ENCODE measurements at places on chromosomes 12 and 14. TPM values are rescaled to one million over a fixed set of nuclear protein-coding genes. Genes with fewer than 3 reads are reported as not detected.

- H3K36me3 ChIP-seq, result no peaks in the 10 kb centered on the region
- H3K4me3 ChIP-seq, result no peak overlapping the region
- H3K4me1 ChIP-seq, result peaks cover 13% of the 10 kb centered on the region
- peaks cover 5% of the 10 kb centered on the region for H3K27me3 ChIP-seq
- H3K27ac ChIP-seq, result no peak overlapping the region
These were observed 124.2 kb downstream of the HMGA2 start for GRCh38 chr12:65948320-65949008.

DNA sequence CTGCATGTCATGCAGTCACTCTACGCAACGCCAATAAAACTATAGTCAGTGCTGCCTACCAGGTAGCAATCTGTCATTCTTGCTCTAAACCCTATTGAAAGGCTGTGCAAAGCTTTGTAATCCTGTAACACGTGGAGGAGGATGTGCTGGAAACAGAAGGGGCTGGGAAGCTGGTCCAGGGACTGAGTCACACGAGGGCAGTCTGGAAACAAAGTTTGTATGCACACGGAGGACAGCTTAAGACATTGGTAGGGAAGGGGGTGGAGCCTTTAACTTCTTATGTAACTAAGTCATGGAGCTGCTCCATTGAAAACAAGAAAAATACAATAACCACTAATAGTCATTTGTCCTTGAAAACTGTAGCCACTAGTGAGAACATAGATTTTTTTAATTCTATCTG is 128.0 kb downstream of the BCAT1 start:
- H3K4me3 ChIP-seq, result no peak overlapping the region
- H3K36me3 ChIP-seq, result no peaks in the 10 kb centered on the region
- H3K27ac ChIP-seq, result no peak overlapping the region
- H3K27me3 ChIP-seq, result no peaks in the 10 kb centered on the region
- DNase-seq, result no peak

GRCh38 chr12:30211743-30212142 is 428.0 kb upstream of the TMTC1 start:
- no peaks in the 10 kb centered on the region for H3K27me3 ChIP-seq
- no peaks in the 10 kb centered on the region for H3K4me1 ChIP-seq
- H3K36me3 ChIP-seq, result no peaks in the 10 kb centered on the region

DNA sequence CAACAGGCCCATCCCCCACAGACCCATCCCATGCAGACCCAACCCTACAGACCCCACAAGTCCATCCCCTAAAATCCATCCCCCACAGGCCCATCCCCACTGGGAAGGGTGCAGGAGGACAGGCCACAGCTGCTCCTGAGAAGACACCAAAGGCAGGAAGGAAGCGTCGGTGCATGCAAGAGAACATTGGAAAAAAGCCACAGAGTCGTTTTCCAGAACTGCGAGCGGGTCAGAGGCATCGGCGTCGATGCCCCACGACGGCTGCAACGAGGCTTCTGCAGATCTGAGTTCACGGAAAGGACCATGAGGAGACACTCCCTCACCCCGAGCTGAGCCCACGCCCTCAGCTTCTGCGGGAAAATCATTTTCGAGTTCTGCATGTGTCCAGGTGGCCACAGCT is 59.6 kb upstream of the GALNT9 start:
- no peaks in the 10 kb centered on the region for H3K36me3 ChIP-seq
- no peak overlapping the region for H3K27ac ChIP-seq
- no peak overlapping the region for H3K4me3 ChIP-seq
- H3K4me1 ChIP-seq, result no peaks in the 10 kb centered on the region
- peaks cover 88% of the 10 kb centered on the region for H3K27me3 ChIP-seq

Gene EML5
- 0.42 TPM for total RNA-seq

- H3K36me3 ChIP-seq, result no peaks in the 10 kb centered on the region
- DNase-seq, result no peak
- H3K27ac ChIP-seq, result no peak overlapping the region
- no peaks in the 10 kb centered on the region for H3K27me3 ChIP-seq
These were observed 112.3 kb upstream of the TSPAN8 start for GRCh38 chr12:71270057-71270456.

Gene CLEC7A
- total RNA-seq, result 6.6 TPM

DNA sequence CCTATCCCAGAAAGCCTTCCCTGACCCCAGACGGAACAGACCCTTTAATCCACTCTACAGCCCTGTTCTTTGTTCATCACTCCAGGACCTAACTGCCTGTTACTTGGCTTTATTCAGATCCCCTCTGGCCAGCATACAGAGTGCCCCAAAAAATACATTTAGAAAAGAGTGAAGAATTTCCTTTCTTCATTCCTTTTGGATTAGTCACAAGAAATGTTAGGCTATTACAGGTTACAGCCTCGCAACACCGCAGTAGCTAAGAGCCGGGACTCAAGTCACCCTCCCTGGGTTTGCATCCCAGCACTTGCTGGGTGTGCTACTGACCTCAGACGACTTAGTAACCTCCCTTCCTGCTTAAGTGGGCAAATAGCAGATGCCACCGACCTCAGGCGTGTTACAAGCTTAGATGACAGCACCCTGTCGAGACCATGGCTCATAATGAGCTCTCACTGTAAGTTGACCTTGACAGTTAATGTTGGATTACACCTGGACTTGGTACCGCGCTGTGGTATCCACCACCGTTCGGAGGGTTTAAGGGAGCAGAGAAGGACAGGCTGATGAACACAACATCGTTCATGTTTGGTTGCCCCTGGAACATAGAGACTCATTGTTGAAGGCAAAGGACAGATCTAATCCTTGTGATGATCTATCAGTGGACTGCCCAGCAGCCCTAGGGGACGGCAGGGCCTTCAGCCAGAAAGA is 12.9 kb downstream of the GLRX5 start:
- peaks cover 22% of the 10 kb centered on the region for H3K36me3 ChIP-seq
- peaks cover 3% of the 10 kb centered on the region for H3K4me1 ChIP-seq
- H3K4me3 ChIP-seq, result no peak overlapping the region
- no peak for DNase-seq
- H3K27ac ChIP-seq, result no peak overlapping the region

DNA sequence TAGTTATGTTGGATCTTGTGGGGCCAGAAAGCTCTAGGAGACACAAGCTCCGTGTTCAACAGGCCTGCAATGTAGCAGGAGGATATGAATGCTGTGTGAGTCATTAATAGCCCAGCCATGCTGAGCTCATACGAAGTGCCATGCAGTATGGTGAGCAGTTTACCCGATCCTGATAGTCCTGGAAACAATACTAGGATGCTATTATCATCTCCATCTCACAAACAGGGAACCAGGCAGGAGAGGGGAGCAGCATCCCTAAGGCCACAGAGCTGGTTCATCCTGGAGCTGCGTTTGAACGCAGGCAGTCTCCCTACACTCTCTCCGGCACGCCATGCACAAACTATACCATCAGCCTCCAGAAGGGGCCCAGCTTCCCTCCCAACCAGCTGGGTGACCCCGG is 20.5 kb downstream of the TTC7B start:
- H3K4me1 ChIP-seq, result peaks cover 15% of the 10 kb centered on the region
- H3K4me3 ChIP-seq, result no peak overlapping the region
- DNase-seq, result no peak
- no peak overlapping the region for H3K27ac ChIP-seq

DNA sequence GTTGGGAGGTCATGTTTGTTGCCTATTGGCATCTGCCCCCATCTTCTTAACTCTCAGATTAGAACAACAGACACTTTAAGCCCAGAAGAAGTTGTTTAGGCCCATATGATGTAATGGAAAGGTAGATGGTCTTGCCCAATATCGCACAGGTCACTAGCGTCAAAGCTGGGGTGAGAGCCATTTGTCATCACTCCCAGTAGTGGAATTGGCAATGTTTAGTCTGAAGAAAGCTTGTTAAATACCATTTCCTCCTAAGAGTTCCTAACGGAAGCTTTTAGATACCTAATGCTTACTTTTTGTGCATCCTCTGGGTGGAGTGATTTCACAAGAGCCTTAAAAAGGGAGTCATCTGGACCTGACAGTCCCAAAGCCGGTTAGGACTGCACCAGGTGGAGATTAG is 125.4 kb downstream of the DACT1 start:
- H3K27me3 ChIP-seq, result no peaks in the 10 kb centered on the region
- H3K4me3 ChIP-seq, result no peak overlapping the region
- H3K4me1 ChIP-seq, result no peaks in the 10 kb centered on the region
- no peaks in the 10 kb centered on the region for H3K36me3 ChIP-seq
- no peak for DNase-seq

DNA sequence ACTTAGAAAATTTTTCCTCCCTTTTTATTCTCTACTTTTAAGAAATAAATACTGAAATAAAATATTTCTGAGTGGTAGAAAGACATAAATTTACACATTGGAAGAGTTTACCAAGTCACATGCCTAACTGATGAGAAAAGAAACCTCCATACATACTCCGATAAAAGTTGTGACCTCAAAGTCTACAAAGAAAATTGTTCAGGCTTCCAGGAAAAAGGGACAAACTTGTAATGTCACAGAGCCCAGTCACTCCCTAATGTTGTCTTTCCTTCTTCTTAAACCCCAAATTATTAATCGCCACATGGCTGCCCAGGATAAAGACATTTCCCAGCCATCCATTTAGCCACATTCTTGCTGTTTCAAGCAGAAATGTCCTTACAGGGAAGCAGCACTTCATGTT is 455.3 kb downstream of the MDGA2 start:
- H3K4me3 ChIP-seq, result no peak overlapping the region
- H3K27me3 ChIP-seq, result no peaks in the 10 kb centered on the region
- no peak for DNase-seq
- no peak overlapping the region for H3K27ac ChIP-seq

DNA sequence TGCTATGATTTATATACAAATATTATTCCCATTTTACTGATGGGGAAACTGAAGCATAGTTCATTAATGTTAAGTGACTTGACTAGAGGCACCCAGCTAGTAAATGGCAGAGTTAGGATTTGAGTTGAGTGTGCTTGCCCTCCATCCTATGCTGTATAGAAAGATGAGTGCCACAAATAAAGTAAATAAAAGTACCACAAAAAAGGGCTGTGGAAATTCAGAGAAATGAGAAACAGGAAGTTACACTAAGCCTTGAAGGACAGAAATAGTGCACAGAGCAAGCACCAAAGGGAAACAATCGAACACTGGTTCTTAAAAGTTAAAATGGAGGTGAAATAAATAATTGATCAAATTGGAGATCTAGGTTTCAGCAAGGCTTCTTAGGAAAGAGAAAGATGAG is 9.2 kb upstream of the ABCD2 start:
- no peak overlapping the region for H3K27ac ChIP-seq
- no peak overlapping the region for H3K4me3 ChIP-seq
- H3K4me1 ChIP-seq, result no peaks in the 10 kb centered on the region
- no peaks in the 10 kb centered on the region for H3K36me3 ChIP-seq

Gene TMTC3
- total RNA-seq, result 37.1 TPM

Gene SLCO1B1
- total RNA-seq, result not detected

DNA sequence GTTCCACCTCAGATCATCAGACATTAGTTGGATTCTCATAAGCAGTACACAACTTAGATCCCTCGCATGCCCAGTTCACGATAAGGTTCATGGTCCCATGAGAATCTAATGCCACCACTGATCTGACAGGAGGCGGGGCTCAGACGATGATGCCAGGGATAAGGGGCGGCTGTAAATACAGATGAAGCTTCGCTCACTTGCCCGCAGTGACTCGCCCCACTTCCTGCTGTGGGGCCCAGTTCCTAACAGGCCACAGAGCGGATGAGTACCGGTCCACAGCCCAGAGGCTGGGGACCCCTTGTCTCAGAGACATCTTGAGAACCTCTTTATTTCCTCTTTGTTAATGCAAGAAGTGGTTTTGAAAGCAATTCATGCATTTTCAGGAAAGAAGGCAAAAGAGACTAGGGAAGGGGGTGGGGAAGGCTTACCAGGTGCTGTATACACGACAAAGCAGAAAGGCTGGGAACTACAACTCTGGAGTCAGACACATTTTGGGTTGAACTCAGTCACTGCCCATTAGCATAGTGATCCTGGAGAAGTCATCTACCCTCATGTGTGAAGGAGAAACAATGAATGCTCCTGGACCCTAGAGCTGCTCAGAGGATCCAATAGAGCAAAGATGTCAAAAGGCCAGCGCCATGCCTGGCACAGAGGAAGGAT is 68.7 kb downstream of the EID3 start:
- H3K27me3 ChIP-seq, result no peaks in the 10 kb centered on the region
- no peaks in the 10 kb centered on the region for H3K36me3 ChIP-seq
- H3K27ac ChIP-seq, result no peak overlapping the region
- DNase-seq, result no peak

DNA sequence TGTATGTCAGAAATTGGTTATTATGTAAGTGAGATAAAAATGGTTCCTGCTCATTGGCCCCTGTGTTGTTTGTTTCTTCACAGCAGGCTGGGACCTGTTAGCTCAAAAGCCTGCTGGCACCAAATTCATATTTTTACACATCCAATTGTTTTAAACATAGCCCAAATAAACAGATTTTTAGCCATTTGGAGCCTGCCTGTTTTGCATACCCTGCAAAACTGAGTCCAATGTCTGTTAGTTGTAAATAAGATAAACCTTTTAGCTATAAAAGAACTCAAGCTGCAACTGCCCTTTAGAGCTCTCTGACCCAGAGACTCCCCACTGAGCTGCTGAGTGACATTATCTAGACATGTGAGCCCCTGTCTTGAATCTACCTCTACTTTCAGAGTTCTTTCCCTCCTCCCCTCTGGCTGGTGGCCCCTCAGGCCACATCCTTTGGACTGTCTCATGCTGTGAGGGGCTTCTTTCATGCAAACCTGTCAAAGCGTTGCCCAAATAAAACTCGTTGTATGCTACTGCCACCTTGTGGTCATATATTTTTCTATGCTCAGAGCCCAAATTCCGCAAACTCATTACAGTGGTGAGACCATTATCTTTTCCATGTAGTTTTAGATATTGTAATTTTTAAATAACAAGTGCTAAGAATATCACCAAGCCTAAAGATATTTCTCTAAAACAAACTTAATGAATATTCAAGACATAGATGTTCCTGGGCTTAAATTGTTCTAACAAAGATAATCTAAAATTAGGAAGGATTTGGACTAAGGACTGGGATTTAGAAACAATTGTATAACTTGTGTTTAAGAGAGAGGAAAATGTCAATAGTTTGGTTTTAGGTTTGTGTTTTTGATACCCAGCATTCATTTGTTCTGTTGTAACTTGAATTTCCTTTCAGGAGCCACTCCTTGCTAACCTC is 337.9 kb downstream of the AACS start:
- no peak overlapping the region for H3K27ac ChIP-seq
- no peaks in the 10 kb centered on the region for H3K36me3 ChIP-seq
- no peaks in the 10 kb centered on the region for H3K27me3 ChIP-seq

GRCh38 chr12:10849425-10849878 is at the start of gene PRR4:
Gene PRR4 (minus strand): TSS chr12:10849475. CDS start chr12:10849437, 38 bp downstream.
- peaks cover 4% of the 10 kb centered on the region for H3K36me3 ChIP-seq
- H3K4me3 ChIP-seq, result no peak within 1 kb of the TSS
- no peaks in the 10 kb centered on the region for H3K4me1 ChIP-seq

Measured in suprapubic skin (tissue), 4 donors.